ENCODE measurements at places on chromosomes 6 and 20.

DNA sequence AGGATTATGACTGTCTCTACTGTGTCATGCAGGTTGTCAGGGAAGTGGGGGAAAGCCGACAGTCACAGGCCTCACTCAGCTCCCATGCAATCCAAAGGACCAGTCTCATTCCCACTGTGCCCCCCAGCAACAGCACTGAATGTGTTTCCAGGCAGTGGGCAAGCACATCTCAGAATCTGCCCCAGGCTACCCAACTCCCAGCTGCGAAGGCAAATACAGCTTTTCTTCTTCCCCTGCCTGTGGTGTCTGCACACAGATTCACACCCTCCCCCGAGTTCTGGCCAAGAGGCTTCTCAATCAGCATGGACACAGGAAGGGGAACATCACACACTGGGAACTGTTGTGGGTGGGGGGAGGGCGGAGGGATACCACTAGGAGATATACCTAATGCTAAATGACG is 75.3 kb downstream of the SNAP91 start:
- no peak for DNase-seq

DNA sequence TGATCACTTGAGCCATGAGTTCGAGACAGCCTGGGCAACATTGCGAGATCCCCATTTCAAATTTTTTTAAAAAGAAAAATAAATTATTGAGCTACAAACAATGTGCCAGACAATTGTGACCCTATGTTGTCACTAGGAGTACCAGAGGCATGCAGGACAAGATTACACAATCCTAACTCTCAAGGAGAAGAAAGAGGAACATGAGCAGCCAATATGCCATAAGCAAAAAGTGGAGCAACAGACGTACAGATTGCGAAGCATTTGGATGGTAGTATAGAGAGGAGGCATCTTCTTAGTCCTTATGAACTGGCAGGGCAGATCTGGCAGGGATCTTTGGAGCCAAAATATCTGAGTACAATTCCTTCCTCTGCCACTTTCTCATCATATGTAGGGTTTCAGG is 156.4 kb downstream of the OR2B2 start:
- no peak for DNase-seq

DNA sequence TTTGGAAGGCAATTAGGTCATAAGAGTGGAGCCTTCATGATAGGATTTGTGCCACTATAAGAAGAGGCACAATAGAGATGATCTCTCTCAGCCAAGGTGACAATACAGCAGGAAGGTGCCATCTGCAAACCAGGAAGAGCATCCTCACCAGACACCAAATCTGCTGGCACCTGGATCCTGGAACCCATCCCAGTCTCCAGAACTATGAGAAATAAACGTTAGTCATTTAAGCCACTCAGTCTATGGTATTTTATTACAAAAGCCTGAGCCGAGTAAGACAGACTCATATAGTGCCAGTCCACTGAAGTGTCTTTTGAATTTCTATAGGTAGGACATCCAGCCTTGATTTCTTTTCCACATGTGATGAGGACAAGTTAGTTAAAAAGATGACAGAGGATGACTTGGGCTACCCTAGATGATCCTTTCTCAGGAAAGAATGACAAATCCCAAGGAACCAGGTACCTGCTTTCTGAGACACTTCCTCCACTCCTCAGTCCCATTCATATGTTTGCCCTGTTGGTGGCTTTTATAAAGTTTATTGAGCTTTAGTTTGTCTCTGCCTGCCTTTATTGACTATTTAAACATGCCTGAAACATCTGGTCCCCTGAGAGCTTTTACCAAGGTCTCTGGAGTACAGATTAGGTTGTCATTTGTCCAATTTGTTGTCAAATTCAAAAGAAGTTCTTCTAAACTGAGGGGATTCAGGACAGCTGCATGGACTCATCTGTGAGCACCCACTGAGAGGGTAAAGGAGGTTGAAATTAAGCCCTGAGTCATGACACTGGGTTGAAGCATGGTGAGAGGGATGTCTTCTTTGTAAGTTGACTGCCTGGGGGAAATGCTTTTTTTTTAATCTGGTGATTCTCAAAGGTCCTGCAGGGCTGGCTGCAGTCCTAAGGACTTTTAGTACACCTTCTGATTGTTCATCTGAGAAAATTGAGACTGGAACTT is 165.0 kb upstream of the PLCB4 start:
- no peak for DNase-seq

- no peak for DNase-seq
Measured at GRCh38 chr6:163099621-163100171, 314.8 kb upstream of the QKI start.

DNA sequence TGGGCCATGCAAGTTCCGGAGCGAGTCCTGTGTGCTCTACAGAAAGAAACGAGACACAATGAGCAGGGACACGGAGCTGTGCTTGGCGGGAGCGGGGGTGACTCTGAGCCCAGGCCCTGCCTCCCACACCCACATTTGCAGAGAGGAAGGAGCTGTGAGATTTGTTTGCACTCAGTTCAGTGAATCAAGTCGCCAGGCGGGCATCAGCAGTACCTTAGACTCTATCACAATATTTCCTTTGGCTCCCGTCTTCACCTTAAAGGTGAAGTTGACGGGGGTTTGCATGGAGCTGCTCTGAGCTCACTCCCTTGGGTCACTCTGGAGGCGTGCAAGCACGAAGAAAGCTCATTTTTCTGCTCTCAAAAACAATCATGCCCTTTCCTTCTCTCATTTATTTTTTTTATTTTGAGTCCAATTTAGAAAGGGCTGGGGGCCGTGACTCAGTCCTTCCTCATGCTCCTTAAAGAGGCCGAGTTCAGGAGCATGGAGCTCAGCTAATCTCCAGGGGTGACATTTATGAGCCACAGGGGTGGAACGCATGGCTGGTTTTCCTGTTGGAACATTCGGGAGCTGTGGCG is 188.2 kb downstream of the NFATC2 start:
- DNase-seq = no peak

- no peak for DNase-seq
Measured at GRCh38 chr20:62466072-62466760, 9.6 kb downstream of the GATA5 start.

- no peak for DNase-seq
Measured at GRCh38 chr6:16239798-16240123, 1.4 kb downstream of the GMPR start.

- no peak for DNase-seq
Measured at GRCh38 chr20:50608750-50609104, 82.6 kb downstream of the RIPOR3 start.

DNA sequence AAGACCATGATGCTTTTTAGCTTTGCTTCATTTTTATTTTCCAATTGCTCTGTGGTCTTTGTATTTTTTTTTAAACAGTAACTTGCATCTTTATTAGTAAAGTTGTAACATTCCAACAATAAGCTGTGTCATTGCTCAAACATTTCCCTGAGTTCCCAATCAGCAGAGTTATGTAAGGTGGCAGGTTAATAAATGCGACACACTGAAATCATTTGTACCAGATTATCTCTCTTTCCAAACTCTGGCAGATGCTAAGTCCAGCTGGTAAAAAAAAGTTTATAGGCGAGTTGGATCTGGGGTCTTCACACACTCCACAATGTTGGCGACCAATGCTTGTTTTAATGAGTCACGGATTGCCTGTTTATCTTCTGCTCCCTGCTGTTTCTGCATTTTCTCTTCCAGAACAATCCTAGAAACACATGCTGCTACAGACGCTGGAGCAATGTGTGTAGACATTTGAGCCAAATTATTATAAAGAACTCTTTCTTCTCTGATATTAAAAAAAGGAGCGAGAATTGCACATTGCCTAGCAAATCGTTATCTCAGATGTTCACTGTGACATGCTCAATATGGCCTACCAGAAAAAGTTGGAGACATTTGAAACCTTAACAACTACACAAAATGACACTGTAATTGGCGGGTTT is 113.6 kb upstream of the IFNGR1 start:
- no peak for DNase-seq

- no peak for DNase-seq
Measured at GRCh38 chr20:48850257-48850976, 22.6 kb upstream of the PREX1 start.

DNA sequence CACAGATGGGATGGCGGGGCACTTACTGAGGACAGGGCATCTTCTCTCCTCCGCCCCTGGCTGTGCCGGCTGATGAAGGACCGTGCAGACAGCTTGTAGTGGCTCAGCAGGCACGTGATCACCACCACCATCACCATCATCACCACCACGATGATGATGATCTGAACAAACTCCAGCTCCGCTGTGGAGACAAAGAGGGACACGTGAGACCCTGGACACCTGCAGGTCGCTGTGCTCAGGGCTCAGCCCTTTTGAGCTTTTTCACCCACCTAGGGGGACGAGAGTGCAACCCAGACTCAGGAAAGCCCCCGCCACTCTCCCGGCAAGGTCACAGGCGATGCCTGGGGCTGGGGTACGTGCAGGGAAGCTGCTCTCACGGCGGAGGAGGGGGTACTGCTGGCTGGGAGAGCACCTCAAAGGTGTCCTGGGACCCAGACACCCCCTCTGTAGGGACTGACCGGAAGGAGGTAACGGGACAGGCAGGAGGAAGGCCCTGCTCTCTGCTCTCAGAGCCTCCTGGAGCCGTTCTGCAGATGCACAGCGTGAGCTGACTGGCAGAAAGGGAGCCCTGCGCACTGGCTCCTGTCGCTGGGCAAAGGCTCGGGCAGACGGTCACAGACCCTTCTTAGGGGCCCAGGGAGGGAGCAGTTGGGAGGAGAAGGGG is 39.4 kb upstream of the ZBP1 start:
- DNase-seq = no peak

- no peak for DNase-seq
Measured at GRCh38 chr20:55977690-55978459, 27.4 kb downstream of the CBLN4 start.

DNA sequence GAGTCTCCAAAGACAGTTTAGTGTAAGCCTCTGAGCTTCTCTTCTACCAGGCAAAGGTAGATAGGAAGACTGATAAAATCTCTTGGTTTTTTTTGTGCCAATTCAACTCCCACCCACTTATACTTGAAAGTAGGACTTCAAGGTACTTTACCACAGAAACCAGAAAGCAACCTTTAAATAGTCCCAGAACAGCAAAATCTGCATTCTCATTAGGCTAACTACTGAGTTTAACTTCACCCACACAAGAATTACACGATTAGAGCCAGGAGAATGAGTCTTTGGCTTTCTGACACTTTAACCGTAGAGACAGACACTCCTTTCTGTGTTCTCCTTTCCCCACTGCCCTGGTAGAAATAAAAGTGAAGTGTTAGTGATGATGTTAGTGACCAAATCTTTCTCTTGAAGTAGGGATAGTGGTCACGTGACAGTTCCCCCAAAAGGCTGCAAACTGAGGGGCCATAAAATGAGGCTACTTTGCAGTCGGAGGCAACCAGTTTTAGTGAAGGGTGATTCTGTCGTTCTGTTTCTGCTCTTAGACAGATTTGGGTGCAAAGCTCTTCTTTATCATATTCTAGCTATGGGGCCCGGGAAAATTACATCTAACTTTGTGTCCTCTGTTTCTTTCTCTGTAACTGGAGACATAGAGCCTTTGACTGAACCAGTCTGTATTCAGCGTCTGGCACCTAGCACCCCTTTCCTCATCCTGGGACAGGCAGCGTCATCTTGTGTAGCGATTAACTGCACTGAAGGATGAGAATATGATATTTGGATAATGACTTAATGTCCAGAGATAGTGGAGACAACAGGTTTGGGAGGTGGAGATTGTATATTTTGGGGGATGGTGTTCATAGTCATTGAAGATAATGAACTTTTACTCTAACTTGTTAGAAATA is 206.4 kb upstream of the CITED2 start:
- DNase-seq = no peak

GRCh38 chr20:47466213-47466612 is 35.5 kb upstream of the NCOA3 start:
- no peak for DNase-seq

GRCh38 chr6:138963531-138963930 is 24.5 kb downstream of the REPS1 start:
- DNase-seq = no peak

DNA sequence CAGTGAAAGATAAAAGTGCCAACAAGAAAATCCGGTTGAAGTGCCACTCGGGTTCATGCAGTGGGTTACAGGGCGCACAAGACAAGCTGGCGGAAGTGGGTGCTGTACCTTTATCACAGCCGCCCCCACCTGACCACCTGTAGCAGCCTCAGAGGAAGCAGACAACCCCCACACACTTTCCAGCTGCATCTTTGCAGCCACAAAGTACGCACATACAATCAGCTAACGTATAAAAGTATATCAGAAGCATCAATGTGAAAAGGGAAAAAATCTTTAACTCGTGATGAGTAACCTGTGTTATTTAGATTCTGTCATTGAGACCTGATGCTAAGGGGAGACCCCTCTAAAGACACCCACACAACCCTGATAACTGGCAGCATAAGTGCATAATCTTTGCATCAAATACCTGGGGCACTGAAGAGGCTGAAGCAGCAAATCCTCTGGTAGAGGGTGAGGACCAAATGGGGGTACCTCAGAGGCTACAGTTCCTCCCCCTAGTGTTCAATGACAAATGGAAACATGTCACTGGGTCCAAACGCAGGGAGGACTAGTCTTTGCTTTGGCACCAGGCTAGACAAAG is 22.1 kb downstream of the BACH2 start:
- peak; percentile 87 for DNase-seq

DNA sequence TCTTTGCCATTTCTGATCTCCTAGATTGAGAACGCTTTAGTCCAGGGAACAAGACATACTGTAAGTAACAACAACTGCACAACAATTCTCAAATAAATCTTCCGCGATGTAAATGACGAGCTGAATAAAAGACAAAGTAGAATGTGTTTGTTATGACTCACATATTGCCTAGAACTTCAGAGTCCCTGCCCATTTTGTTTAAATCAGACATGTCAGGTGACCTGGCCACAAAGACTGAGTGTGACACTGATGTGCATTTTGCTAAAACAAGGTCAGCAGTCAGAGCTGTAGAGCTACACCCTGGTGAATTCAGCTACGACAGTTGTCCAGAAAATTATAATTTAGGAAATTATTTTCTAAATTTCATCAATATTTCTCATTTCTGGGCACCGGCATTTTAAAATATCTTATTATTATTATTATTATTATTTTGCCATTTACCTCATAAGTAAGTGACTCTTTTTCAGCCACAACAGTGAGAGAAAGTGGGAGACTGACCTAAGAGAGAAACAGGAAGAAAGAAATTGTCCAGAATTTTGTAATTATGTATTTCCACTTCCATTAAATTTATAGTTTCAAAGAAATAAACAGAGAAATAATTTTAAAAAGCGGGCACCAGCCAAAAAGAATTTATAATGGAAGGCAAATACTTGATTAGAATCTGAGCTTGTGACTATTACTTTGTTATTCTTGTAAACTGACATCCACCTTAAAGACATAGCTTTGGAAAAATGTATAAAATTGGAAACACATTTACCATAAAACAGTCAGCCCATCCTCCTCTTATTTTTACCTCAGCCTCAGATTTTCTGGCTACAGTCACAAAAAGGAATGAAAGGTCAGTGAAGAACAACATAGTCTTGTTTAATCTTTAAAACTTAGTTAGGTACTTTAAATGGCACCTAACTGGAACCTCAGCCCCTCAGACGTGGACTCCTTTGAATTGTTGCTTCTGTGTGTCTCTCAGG is 157.0 kb upstream of the CITED2 start:
- DNase-seq = no peak

DNA sequence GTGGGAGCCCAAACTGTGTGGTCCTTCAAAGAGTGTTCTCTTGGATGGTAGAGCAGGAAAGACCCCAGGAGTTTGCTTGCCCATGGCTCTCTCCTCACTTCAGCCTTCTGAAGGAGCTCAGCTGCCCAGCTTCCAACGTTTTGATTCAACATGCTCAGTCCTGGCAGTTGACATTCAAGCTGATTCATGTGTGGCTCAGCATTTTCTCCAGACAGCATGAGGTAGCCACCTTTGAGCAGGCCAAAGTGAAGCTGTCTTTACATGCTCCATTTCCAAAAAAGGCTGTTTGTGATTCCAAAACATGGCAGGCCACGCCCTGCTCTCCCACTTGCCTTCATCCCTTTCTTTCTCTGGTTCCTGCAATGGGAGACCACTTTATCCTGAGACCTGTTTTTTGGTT is 280.2 kb downstream of the TBC1D7 start:
- no peak for DNase-seq

Measured in stimulated activated CD8-positive, alpha-beta memory T cell treated with anti-CD3 and anti-CD28 coated beads, Interleukin-12 subunit alpha, Interleukin-12 subunit beta, amount 100 ng/mL, for 1 hour (primary cell).